Amygdala (tissue), 56 donors: ENCODE measurements at places on chromosomes 1 and 21.

DNA sequence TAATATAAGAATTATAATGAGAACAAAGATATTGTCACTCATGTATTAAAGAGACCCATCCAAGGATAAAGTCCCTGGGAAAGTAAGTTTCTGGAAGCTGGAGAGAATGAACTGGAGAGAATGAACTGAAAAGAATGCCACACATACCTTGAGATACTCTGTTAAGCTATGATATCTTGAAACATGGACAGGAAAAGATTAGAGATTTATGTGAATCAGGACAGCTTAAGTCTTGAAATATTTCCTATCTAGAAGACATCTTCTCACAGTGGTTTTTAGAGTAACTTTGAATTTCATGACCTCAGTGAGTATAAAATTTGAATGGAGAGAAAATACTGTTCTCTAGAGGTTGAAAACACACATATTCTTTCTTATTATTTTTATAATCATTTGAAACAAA, 201.3 kb upstream of the HMCN1 start:
- no peak for DNase-seq

DNA sequence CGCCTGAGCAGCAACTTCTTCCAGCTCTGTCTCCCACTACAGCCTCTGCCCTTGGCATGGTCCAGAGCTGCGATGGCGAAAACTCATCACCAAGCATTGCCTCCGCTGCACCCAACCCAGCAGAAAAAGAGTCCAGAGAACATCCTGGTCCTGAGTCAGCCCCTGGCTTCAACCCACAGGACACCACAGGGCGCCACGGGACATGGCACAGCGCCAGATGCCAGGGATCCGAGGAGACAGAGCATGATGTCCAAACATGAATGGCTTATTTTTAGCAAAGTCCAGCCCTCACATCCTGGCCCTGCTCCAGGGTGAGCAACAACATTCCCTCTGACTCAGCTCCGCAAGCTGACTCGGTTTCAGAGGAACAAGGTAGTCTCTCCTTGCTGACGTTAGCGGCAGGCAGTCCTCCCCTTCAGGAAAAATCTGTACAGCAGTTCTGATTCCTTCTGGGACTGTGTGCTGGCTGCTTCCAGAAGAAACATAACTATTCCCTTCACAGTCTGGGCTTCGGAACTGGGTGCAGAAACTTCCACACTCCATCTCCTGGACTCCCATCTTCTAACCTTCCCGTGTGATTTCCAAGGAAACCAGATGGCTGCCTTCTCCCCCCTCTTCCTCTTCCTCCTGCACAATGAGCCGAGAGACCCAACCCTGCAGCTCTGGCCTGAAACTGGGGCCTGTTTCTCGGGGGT, 131.3 kb downstream of the TOMM20 start:
- DNase-seq, result peak; percentile 92

DNA sequence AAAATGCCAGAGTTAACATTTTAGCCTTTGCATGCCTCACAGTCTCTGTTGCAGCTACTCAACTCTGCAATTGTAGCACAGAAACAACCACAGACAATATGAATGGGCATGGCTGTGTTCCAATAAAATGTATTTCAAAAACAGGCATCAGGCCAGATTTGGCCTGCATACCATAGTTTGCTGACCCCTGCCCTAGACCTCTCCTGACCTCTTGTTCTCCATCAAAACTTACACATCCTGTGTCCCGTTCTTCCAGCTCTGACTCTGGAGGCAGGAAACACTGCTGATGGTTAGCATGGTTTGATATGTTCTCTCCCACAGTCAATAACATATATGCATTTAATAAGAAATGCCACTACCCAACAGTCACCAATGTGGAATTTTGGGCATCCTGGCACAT, 138.6 kb downstream of the LMX1A start:
- no peak for DNase-seq

- no peak for DNase-seq
Measured at GRCh38 chr1:247358920-247359319, 27.3 kb upstream of the ZNF496 start.

DNA sequence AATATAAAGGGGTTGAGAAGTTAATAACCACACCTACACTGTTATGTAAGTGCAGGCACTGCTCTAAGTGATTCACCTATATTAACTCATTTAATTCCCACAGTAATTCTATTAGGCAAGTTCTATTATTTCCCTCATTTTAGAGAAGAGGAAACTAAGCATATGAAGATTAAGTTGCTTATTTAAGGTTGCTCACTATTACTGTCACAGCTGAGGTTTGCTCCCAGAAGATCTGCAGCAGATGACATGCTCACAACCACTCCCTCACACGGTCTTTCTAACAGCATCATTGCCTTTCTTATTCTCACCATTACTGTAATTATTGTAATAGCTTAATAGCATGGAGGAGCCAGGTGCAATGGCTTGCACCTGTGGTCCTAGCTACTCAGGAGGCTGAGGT, 196.4 kb upstream of the GREM2 start:
- DNase-seq, result no peak
